NCI-H2081 (cell line): ENCODE measurements at places on chromosomes 1 and 21.

GRCh38 chr1:156963621-156964020, 43.2 kb downstream of the LRRC71 start:
- no peak for DNase-seq

DNA sequence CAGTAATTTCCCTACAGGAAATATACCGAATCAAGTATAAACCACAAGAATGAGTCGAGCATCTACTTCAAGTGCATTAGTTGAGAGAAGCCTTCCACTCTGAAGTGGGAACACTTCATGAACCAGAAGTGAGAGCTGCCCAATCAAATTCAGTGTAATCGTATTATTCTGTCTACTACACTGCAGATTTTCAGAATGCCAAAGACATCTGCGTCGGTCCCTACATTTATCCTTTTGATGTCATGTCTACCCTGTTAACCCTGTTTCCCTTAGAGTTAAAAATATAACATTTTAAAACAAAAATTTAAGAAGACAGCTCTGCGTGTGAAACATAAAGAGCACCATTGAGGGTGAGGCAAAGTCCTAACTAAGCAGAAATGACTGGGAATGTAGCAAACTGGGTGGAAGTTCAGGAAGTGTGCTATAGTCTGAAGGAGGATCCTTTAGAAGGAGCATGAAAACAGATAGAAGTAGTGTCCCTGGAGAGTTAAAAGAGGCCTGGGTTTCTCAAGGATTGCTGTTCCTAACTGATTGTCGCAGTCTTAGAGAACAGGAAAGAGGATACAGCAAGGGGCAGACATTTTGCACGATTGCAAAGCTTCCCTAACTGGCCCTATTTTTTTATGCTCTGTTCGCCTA, 291.2 kb downstream of the PTPRC start:
- DNase-seq = peak; percentile 61

- no peak for DNase-seq
Measured at GRCh38 chr1:21219674-21220073, 43.0 kb upstream of the EIF4G3 start.

DNA sequence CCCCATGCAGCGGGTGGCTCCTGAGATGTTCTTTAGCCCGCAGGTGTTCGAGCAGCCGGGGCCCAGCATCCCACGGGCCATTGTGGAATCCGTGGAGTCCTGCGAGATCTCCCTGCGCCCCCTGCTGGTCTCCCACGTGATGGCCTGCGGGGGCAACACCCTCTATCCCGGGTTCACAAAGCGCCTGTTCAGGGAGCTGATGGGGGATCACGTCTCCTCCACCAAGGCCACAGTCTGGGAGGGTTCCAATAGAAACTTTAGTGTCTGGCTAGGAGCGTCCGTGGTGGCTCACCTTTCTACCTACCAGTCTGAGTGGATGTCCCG, 71.0 kb downstream of the ACTL8 start:
- DNase-seq = no peak

- no peak for DNase-seq
Measured at GRCh38 chr1:231272880-231273279, 31.9 kb downstream of the GNPAT start.

DNA sequence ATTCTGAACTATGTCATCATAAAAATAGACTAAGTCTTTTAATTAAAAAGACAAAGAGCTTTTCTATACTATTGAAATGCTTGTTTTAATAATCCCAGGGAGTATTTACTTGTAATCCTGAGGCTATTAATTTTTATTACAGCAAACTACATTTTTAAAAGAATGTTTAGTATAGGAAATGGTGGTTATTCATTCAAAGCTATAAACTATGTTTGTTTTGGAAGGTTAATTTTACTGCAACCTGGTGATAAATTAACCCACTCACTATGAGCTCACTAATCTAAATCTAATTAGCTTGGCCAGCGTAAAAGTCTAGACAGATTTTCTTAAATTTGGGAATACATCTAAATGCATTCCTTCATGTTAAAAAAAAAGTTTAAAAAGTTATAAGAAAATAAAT, 13.8 kb upstream of the EYA3 start:
- no peak for DNase-seq
